ENCODE measurements at places on chromosomes 12 and 14.

- no peak for DNase-seq
Observed at GRCh38 chr14:99466758-99467157, 13.9 kb downstream of the SETD3 start.

DNA sequence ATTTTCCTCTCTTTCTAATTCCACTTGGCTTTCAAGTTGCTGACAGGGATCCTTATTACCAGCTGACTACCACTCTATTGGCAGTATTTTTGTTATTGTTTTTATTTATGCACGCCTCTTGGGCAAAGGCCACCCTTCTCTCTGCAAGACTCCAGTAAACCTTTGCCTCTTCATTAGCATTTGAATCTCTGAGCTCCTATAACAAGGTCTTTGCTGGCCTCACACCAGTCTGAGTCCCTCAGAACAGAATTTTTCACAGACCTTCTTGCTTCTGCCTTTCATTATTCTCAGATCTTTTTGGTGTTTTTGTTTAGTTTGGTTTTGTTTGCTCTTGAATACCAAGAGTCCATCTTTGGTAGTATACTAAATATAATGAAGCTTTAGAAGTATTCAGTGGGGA lies 145.9 kb downstream of the PDZRN4 start:
- no peak for DNase-seq

GRCh38 chr14:24979725-24980239 lies 70.2 kb downstream of the STXBP6 start:
- DNase-seq = no peak

DNA sequence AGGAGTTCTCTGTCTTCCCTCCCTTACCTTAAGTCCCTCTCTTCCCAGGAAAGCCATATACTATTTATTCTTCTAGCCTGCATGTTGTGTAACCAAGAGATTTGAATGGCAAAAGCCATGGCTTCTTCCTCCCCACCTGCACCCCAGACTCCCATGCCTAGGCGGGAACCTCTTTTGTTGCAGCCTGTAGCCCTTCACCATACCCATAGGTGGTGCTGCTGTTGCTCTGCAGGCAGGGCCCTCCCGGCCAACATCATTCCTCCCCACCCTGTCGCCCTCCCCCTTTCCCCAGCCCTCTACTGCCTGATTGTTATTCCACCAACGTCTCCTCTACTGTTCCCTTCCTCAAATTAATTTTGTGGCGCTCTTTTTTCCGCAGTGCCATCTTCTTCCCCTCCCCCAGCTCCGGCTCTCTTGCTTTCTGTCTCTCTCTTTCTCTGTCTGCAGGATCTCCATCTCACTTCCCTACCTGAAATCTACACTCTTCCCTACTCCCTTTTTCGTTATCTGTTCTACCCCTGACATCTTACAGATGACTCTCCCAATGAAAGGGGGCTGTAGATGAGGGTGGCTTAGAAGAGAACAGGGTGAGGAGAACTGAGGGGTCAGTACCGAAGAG lies 13.8 kb downstream of the NGDN start:
- DNase-seq = no peak

GRCh38 chr14:95523815-95524448 lies 7.5 kb upstream of the SYNE3 start:
- DNase-seq = no peak

DNA sequence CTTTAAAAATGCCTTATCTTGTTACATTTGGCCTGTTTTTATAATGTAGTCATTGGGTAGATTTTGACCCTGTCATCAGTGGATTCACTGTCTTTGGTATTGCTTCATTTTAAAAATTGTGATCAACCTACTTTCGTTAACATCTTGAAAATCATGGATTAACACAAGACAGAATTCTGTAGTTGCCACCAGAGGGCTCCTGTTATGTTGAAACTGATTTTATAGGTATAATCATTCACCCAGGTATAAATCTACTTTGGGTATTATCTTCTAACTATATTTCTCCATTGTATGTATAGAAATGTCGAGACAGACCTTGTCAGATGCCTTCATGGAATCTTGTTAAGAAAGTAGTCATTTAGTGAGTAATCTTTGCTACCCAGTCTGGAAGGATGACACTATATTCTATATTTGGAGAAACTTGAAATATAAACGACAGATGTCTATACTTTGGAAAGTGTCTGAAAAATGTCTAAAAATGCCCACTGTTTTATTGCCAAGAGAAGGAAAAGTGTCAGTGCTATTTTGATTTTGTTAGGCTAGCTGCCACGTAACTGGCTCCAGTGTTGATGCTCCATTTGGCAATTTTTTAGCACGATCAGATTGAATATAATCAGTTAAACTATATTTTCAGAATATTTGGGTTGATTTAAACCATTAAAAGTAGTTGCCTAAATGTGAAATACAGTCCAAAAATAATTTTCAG lies 129.4 kb downstream of the PELI2 start:
- DNase-seq = peak; percentile 24

DNA sequence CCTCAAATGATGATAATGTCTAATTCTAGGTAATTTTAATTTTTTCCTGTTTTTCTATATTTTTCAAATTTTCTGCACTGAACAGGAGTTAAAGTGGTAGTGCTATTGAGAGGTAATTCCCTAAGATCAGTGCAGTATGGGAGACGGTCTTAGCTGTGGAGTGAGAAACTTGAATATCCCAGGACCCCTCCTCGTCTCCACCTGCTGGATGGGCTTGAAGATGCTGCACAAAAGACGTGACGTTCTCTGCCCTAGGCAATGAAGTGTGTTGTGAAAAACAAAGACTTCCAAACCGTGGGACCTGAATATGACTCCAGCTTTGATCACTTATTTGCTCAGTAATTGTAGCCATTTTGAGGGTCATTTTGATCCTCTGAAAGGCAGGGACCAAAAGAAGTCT lies 298.1 kb downstream of the VRK1 start:
- DNase-seq = no peak
